ENCODE measurements at places on chromosomes 2 and 18.
A peak's percentile ranks its signal among the peaks of the same experiment; 100 is the strongest.

DNA sequence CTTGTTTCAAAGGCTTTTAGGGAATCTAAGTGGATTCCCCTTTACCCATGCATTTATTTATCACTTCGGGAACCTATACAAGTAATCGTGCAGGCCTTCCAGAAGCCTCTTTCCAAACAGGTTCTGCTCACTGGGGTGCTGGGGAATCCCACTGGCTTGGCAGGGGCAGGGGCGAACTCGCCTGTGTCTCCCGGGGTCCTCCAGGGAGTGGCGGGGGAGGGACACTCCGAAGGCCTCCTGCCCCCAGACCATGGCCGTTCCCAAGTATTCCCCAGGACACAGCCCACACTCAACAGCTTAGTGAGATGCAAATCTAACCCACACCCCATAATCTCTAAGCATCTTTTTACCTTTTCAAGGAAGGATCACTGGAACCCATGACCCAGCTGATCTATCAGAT lies 6.5 kb downstream of the DNMT3A start:
- H3K36me3 ChIP-seq: no peaks in the 10 kb centered on the region
- peaks cover 8% of the 10 kb centered on the region for H3K4me1 ChIP-seq
- no peak overlapping the region for H3K27ac ChIP-seq
- DNase-seq: no peak
- no peaks in the 10 kb centered on the region for H3K27me3 ChIP-seq
- H3K4me3 ChIP-seq: no peak overlapping the region

GRCh38 chr18:6741232-6741663 lies 11.7 kb downstream of the ARHGAP28 start:
- H3K36me3 ChIP-seq: no peaks in the 10 kb centered on the region
- no peaks in the 10 kb centered on the region for H3K27me3 ChIP-seq
- no peaks in the 10 kb centered on the region for H3K4me1 ChIP-seq
- H3K4me3 ChIP-seq: no peak overlapping the region
- peak overlapping the region; percentile 14 for H3K27ac ChIP-seq
- DNase-seq: no peak

DNA sequence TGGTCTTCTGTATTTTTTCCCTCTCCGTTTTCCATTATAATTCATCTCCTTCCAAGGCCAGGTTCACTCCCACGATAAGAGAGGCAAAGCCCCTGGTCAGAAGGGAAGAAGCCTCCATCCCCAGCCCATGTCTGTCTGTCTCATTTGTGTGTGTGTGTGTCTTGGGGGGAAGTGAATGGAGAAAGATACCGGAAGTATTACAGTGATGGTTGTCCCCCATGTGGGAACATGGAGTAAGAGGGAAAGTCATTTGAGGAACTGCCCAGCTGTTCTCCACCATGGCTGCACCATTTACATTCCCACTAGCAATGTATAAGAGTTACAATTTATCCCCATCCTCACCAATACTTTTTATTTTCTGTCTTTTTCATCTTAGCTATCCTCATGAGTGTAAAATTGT lies 113.6 kb upstream of the ATP8B1 start:
- peak overlapping the region; percentile 4 for H3K27ac ChIP-seq
- no peaks in the 10 kb centered on the region for H3K36me3 ChIP-seq
- peaks cover 5% of the 10 kb centered on the region for H3K4me1 ChIP-seq

GRCh38 chr2:18169121-18169892 lies 290.8 kb downstream of the KCNS3 start:
- no peaks in the 10 kb centered on the region for H3K4me1 ChIP-seq
- no peak for DNase-seq
- no peaks in the 10 kb centered on the region for H3K36me3 ChIP-seq
- no peak overlapping the region for H3K27ac ChIP-seq
- H3K4me3 ChIP-seq: no peak overlapping the region
- no peaks in the 10 kb centered on the region for H3K27me3 ChIP-seq

DNA sequence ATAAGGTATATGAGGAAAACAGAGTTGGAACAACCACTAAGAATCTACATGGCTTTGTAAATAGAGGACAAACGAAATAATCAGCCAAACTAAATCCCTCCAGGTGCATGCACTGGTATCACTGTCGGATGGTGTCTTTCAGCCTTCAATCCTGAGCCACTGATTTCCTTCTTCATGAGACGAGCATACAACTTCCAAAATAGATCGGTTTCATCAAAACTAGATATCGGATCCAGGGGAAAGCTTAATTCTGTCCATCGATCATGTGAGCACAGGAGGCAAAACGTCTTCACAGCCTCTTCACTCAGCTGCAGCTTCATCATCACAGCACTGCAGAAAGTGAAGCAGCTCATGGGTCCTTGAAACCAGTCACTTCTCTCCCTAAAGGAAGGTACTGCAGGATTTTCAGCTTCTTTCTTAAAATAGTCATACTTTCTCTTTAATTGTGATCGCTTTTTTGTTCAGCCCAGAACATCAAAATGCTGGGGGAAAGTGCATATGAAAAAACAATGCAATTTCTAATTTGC lies 80.5 kb downstream of the DTNB start:
- H3K4me3 ChIP-seq: no peak overlapping the region
- no peak for DNase-seq
- no peak overlapping the region for H3K27ac ChIP-seq
- no peaks in the 10 kb centered on the region for H3K4me1 ChIP-seq

DNA sequence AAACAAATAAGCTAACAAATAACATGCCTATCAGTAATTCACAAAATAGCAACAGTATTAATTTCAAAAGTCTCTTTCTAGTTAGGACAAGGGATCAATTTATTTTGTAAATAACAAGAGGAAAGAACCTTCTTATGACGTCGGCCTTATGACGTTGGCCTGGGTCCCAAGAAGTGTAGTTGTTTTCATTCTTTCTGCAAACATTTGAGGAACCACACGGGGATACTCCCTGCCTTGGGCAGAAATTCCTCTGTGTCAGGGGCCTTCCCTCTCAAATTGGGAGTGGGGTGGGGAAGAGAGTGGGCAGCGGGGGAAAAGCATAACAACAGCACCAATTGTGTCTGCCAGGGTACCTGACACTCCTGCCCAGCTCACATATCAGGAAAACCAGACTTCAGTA lies 1.3 kb downstream of the CCDC68 start:
- no peaks in the 10 kb centered on the region for H3K27me3 ChIP-seq
- H3K36me3 ChIP-seq: no peaks in the 10 kb centered on the region
- peak; percentile 61 for DNase-seq
- H3K27ac ChIP-seq: peak overlapping the region; percentile 83

- H3K36me3 ChIP-seq: no peaks in the 10 kb centered on the region
- no peak for DNase-seq
- peaks cover 7% of the 10 kb centered on the region for H3K4me1 ChIP-seq
- no peaks in the 10 kb centered on the region for H3K27me3 ChIP-seq
These were observed 10.2 kb downstream of the CERS6 start for GRCh38 chr2:168466190-168466737.

- H3K27ac ChIP-seq: no peak overlapping the region
- no peaks in the 10 kb centered on the region for H3K36me3 ChIP-seq
- DNase-seq: no peak
- no peak overlapping the region for H3K4me3 ChIP-seq
These were observed 184.2 kb downstream of the CTIF start for GRCh38 chr18:48723016-48723415.

- no peak overlapping the region for H3K4me3 ChIP-seq
- H3K27me3 ChIP-seq: no peaks in the 10 kb centered on the region
- H3K27ac ChIP-seq: no peak overlapping the region
- H3K36me3 ChIP-seq: no peaks in the 10 kb centered on the region
- H3K4me1 ChIP-seq: no peaks in the 10 kb centered on the region
These were observed 19.3 kb downstream of the TMEM247 start for GRCh38 chr2:46498681-46499080.

GRCh38 chr18:10936176-10937053 lies 213.0 kb downstream of the PIEZO2 start:
- no peak overlapping the region for H3K27ac ChIP-seq
- H3K27me3 ChIP-seq: no peaks in the 10 kb centered on the region
- no peak for DNase-seq
- no peaks in the 10 kb centered on the region for H3K4me1 ChIP-seq

DNA sequence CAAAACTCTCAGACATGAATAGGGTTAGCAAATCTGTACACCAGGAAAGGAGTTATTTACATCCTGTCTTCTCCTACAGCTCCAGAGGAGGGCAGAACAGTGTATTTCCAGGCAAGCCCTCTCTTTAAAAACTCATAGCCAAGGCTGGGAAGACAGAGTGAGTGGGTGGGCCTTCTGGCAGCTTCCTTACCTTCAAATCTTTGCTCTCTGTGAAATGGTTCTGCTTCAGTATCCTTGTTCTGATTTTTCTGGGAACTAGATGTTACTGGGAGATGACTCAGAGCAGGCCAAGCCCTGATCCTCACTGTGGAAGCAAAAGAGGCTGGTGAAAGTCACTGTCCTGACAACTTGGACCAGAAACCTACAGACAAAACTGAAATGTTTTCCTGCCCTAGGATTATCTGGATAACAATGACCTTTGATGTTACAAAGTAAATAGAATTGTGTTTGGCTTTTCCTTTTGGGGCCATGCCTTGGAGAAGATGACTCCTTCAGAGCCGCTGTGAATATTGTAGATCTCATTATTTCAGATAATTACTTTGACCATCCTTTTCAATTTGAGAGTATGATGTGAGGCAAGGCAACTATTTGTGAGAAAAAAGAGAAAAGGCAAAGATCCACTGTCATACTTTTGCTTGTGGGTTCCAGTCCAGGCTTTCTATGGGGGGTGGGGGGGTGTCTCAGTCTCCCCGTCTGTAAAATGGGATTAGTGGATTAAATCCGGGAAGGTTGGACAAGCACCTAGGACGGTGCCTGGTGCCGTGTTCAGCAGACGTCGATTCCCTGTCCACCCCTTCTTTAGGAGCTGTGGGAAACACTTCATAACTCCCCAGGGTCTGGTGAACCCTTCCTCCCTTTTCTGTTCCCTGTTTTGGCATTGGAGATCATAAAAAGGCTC lies 644 bp upstream of the QPCT start:
- H3K36me3 ChIP-seq: no peaks in the 10 kb centered on the region
- no peak for DNase-seq
- H3K4me3 ChIP-seq: peak overlapping the region; percentile 61
- no peaks in the 10 kb centered on the region for H3K27me3 ChIP-seq

DNA sequence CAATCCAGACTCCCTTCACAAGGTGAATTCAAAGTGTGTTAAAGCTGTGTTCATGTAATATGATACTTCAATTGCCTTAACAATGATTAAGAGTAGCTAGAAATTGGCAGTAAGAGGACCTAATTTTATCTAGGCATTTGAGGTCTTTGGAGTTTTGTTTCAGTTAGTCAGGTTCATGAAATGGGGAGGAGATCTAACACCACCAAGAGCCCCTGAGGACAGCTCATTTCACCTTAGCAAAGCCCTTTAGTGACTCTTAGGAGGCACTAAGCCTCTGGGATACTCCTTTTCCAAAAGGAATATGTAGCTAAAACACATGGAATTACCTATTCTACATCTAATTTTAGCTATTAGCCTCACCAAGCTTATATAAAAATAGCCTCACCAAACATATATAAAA lies 716.5 kb upstream of the RAB6C start:
- H3K4me1 ChIP-seq: no peaks in the 10 kb centered on the region
- no peak overlapping the region for H3K4me3 ChIP-seq
- no peaks in the 10 kb centered on the region for H3K36me3 ChIP-seq
- no peak overlapping the region for H3K27ac ChIP-seq

Data from colonic mucosa (tissue), 4 donors.